Osteocyte (in vitro differentiated cells): ENCODE measurements at places on chromosomes 2 and 18. TPM values are rescaled to one million over a fixed set of nuclear protein-coding genes. Genes with fewer than 3 reads are reported as not detected.
A peak's percentile ranks its signal among the peaks of the same experiment; 100 is the strongest.

The LIMS2 gene
- total RNA-seq: 49.3 and 51.0 TPM in 2 replicates

The KCMF1 gene
- total RNA-seq: 67.2 and 73.2 TPM in 2 replicates

The IL37 gene
- not detected in 2 replicates for total RNA-seq

The ANKRD30B gene
- not detected in 2 replicates for total RNA-seq

The LDLRAD4 gene
- total RNA-seq: 18.7 and 20.4 TPM in 2 replicates

The RTKN gene
- 19.1 and 22.1 TPM in 2 replicates for total RNA-seq

The GNAL gene
- total RNA-seq: 1.2 and 1.3 TPM in 2 replicates

The FSHR gene
- not detected in 2 replicates for total RNA-seq

The REG3G gene
- total RNA-seq: not detected in 2 replicates

The LIMS4 gene
- total RNA-seq: 1.9 and 2.4 TPM in 2 replicates

The RNF152 gene
- total RNA-seq: 70.0 and 76.4 TPM in 2 replicates

The GBX2 gene
- 56.5 and 60.7 TPM in 2 replicates for total RNA-seq

GRCh38 chr18:59249199-59249774 is 24.0 kb downstream of the RAX start:
- DNase-seq: no peak
- H3K36me3 ChIP-seq: no peaks in the 10 kb centered on the region
- H3K27me3 ChIP-seq: peaks cover 89% of the 10 kb centered on the region

GRCh38 chr2:144213797-144214196 is 306.1 kb downstream of the ZEB2 start:
- DNase-seq: no peak
- H3K27ac ChIP-seq: no peak overlapping the region
- H3K36me3 ChIP-seq: peaks cover 6% of the 10 kb centered on the region
- H3K4me3 ChIP-seq: no peak overlapping the region
- no peaks in the 10 kb centered on the region for H3K27me3 ChIP-seq

- H3K27me3 ChIP-seq: peaks cover 57% of the 10 kb centered on the region
- H3K4me3 ChIP-seq: no peak overlapping the region
- DNase-seq: no peak
- no peak overlapping the region for H3K27ac ChIP-seq
These were observed 4.4 kb downstream of the ANKRD29 start for GRCh38 chr18:23658285-23658684.

DNA sequence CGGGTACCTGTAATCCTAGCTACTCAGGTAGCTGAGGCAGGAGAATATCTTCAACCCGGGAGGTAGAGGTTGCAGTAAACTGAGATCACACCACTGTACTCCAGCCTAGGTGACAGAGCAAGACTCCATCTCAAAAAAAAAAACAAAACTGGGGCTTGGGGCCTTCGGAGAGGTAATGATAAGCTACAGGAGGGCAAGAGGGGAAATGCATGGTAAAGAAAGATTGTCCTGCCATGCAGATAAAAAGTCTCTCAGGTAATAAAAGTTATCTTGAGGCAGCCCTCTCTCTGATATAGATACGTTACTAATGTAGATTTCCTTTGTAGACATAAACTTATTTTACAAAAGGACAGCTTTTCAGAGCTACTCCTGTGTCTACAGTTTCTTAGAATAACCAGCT is 3.7 kb upstream of the RAB1A start:
- H3K27me3 ChIP-seq: no peaks in the 10 kb centered on the region
- peaks cover 13% of the 10 kb centered on the region for H3K4me1 ChIP-seq
- DNase-seq: no peak

GRCh38 chr2:178401994-178402437 is 49.0 kb downstream of the PRKRA start:
- no peak overlapping the region for H3K27ac ChIP-seq
- no peak overlapping the region for H3K4me3 ChIP-seq
- no peak for DNase-seq
- peaks cover 1% of the 10 kb centered on the region for H3K4me1 ChIP-seq
- H3K36me3 ChIP-seq: no peaks in the 10 kb centered on the region
- H3K27me3 ChIP-seq: peaks cover 8% of the 10 kb centered on the region

- peaks cover 9% of the 10 kb centered on the region for H3K4me1 ChIP-seq
- DNase-seq: no peak
- H3K27ac ChIP-seq: no peak overlapping the region
- H3K36me3 ChIP-seq: no peaks in the 10 kb centered on the region
- H3K4me3 ChIP-seq: no peak overlapping the region
These were observed 12.8 kb downstream of the ASIC4 start for GRCh38 chr2:219527076-219527394.

- DNase-seq: no peak
- H3K27me3 ChIP-seq: peaks cover 22% of the 10 kb centered on the region
- H3K4me3 ChIP-seq: no peak overlapping the region
- H3K4me1 ChIP-seq: no peaks in the 10 kb centered on the region
- no peak overlapping the region for H3K27ac ChIP-seq
These were observed 79.0 kb downstream of the EDAR start for GRCh38 chr2:108910011-108910431.

- H3K36me3 ChIP-seq: peaks cover 8% of the 10 kb centered on the region
- no peak for DNase-seq
- no peak overlapping the region for H3K4me3 ChIP-seq
- no peaks in the 10 kb centered on the region for H3K27me3 ChIP-seq
These were observed 141.8 kb downstream of the CTIF start for GRCh38 chr18:48680339-48681250.

- H3K4me3 ChIP-seq: no peak overlapping the region
- H3K27ac ChIP-seq: no peak overlapping the region
- H3K4me1 ChIP-seq: no peaks in the 10 kb centered on the region
- no peak for DNase-seq
- no peaks in the 10 kb centered on the region for H3K36me3 ChIP-seq
These were observed 65.1 kb downstream of the SMIM21 start for GRCh38 chr18:75362435-75362834.

- H3K27me3 ChIP-seq: no peaks in the 10 kb centered on the region
- peak overlapping the region; percentile 16 for H3K4me3 ChIP-seq
- peaks cover 68% of the 10 kb centered on the region for H3K4me1 ChIP-seq
- H3K27ac ChIP-seq: no peak overlapping the region
These were observed 79.3 kb downstream of the CLHC1 start for GRCh38 chr2:55152475-55153412.

GRCh38 chr2:216911008-216911407 is 51.1 kb upstream of the TNP1 start:
- H3K4me3 ChIP-seq: no peak overlapping the region
- H3K27ac ChIP-seq: no peak overlapping the region
- H3K4me1 ChIP-seq: peaks cover 2% of the 10 kb centered on the region
- H3K36me3 ChIP-seq: no peaks in the 10 kb centered on the region
- no peak for DNase-seq

- no peaks in the 10 kb centered on the region for H3K36me3 ChIP-seq
- peaks cover 29% of the 10 kb centered on the region for H3K4me1 ChIP-seq
- H3K27ac ChIP-seq: peak overlapping the region; percentile 81
- DNase-seq: no peak
- H3K4me3 ChIP-seq: peak overlapping the region; percentile 43
These were observed 138.3 kb upstream of the ID2 start for GRCh38 chr2:8543383-8544170.

DNA sequence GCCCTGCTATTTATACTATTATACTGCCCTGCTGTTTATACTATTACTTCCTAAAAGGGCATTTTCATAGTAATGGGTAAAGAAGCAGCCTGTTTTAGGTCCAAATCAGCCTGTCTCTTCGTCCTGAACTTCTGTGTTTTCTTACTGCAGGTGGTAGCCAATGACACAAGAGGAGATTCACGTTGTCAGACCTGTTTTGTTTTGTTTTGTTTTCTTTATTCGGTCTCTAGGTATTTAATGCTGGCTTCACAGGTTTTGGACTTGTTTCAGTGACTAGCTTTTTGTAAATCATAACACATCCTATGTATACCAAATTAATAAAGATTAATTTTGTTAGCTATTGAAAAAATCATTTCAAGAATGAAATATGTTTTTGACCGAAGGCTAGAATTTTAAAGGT is 116.4 kb downstream of the MAP3K20 start:
- H3K27ac ChIP-seq: no peak overlapping the region
- H3K36me3 ChIP-seq: peaks cover 21% of the 10 kb centered on the region
- peaks cover 36% of the 10 kb centered on the region for H3K4me1 ChIP-seq
- no peaks in the 10 kb centered on the region for H3K27me3 ChIP-seq

GRCh38 chr18:43914018-43914417 is 636.7 kb upstream of the SYT4 start:
- no peaks in the 10 kb centered on the region for H3K27me3 ChIP-seq
- peaks cover 12% of the 10 kb centered on the region for H3K36me3 ChIP-seq
- H3K4me1 ChIP-seq: peaks cover 58% of the 10 kb centered on the region
- H3K4me3 ChIP-seq: no peak overlapping the region
- DNase-seq: no peak

- no peak overlapping the region for H3K4me3 ChIP-seq
- H3K27me3 ChIP-seq: peaks cover 11% of the 10 kb centered on the region
- no peaks in the 10 kb centered on the region for H3K4me1 ChIP-seq
- H3K36me3 ChIP-seq: no peaks in the 10 kb centered on the region
- no peak overlapping the region for H3K27ac ChIP-seq
- no peak for DNase-seq
These were observed 18.6 kb upstream of the TMEM182 start for GRCh38 chr2:102743259-102743658.

GRCh38 chr18:45248240-45248903 is 366.9 kb upstream of the SLC14A2 start:
- H3K4me3 ChIP-seq: no peak overlapping the region
- peak overlapping the region; percentile 85 for H3K27ac ChIP-seq
- H3K36me3 ChIP-seq: peaks cover 2% of the 10 kb centered on the region
- no peak for DNase-seq
- no peaks in the 10 kb centered on the region for H3K27me3 ChIP-seq
- peaks cover 59% of the 10 kb centered on the region for H3K4me1 ChIP-seq

DNA sequence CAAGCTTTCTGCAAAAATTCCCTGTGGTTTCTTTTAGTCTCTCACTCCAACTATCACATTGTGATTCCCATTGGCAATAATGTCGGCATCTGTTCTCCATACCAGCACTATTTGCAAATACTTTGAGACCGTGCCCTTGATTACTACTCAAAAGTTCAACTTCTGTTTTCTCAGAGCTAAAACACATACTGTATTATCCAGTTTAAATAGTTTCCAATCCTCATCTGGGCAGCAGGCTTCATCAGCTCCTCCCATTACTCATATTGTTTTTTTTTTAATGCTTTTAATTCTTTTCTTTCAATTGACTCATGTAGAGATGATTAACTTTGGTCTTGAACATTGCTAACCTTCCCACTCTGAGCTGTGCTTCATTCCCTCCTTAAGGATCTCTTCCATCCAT is 135.8 kb downstream of the METTL8 start:
- peak overlapping the region; percentile 26 for H3K4me3 ChIP-seq
- no peaks in the 10 kb centered on the region for H3K27me3 ChIP-seq
- peak overlapping the region; percentile 65 for H3K27ac ChIP-seq
- H3K4me1 ChIP-seq: peaks cover 33% of the 10 kb centered on the region
- DNase-seq: no peak
- peaks cover 1% of the 10 kb centered on the region for H3K36me3 ChIP-seq

GRCh38 chr2:170030040-170030439 is 147.9 kb upstream of the MYO3B start:
- H3K4me3 ChIP-seq: no peak overlapping the region
- H3K27me3 ChIP-seq: no peaks in the 10 kb centered on the region
- DNase-seq: no peak
- H3K4me1 ChIP-seq: no peaks in the 10 kb centered on the region

- no peak overlapping the region for H3K27ac ChIP-seq
- H3K4me3 ChIP-seq: no peak overlapping the region
- H3K27me3 ChIP-seq: peaks cover 7% of the 10 kb centered on the region
- no peak for DNase-seq
- H3K4me1 ChIP-seq: no peaks in the 10 kb centered on the region
These were observed 402.7 kb downstream of the SETBP1 start for GRCh38 chr18:45083226-45083855.

GRCh38 chr2:209988010-209988409 is 14.4 kb upstream of the RPE start:
- no peak overlapping the region for H3K27ac ChIP-seq
- no peak overlapping the region for H3K4me3 ChIP-seq
- DNase-seq: no peak
- no peaks in the 10 kb centered on the region for H3K36me3 ChIP-seq
- H3K4me1 ChIP-seq: no peaks in the 10 kb centered on the region

DNA sequence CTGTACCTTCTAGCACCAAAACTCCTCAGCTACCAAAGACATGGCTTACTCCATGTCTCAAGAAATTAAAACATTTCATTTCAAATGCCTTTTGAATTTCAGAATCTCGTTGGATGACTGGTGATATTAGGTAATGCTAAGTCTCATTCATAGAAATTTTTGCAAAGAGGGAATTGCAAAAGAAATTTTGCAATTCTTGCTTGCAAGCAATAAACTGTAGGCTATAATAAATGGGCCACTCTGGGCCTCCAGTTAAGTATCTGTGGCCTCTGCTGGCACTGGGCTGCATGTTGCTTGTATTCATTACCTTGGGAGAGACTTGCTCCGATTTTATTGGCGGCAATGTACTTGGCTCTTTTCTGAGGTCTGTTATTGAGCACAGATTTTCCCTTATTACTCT is 2.8 kb upstream of the LCLAT1 start:
- H3K27me3 ChIP-seq: no peaks in the 10 kb centered on the region
- H3K27ac ChIP-seq: no peak overlapping the region
- H3K4me3 ChIP-seq: no peak overlapping the region
- peaks cover 18% of the 10 kb centered on the region for H3K4me1 ChIP-seq
- no peaks in the 10 kb centered on the region for H3K36me3 ChIP-seq
- no peak for DNase-seq

- H3K4me3 ChIP-seq: peak within 1 kb of the TSS; percentile 74
- DNase-seq: peak; percentile 85
These were observed at the start of gene TMEM200C for GRCh38 chr18:5895299-5895875. Gene TMEM200C (minus strand): TSS chr18:5895522. CDS start chr18:5892063, 3,459 bp downstream.

DNA sequence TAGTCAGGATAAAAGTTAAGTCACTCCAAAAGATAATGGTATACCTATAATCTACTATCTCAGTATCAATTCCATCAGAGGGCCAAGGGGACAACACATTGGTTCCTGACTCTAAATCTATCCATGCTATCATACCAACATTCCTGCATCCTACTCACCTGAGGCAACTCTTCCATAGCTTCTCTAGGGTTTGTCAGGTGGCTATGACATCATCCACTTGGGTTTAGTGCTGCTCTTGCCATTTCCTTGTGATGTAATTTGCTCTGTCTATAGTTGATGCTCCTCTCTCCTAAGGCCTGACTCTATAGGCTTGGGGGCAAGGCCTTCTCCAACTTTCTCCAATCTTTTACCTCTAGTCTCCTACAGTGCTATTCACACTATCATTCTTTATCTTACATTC is 139.9 kb upstream of the FSHR start:
- peaks cover 3% of the 10 kb centered on the region for H3K27me3 ChIP-seq

DNA sequence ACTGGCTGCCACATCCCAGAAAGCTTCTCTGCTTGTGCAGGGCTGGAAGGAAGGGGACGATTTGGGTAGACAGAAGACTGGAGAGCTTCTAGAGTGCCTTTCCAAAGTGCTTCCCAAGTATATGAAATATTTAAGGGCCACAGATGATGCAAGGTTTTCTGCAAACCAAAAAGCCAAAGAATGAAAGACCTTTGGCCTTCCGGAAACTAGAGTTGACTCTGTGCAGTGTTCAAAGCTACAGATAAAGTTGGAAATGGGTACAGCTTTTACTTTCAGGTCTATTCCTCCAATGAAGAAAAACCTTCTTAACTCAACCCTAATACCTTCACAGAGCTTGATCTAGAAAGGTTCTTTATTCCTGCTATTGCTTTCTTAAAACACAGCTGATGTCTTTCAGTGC is 253.0 kb upstream of the KLHL29 start:
- no peaks in the 10 kb centered on the region for H3K36me3 ChIP-seq
- no peak for DNase-seq
- no peak overlapping the region for H3K4me3 ChIP-seq
- no peaks in the 10 kb centered on the region for H3K27me3 ChIP-seq
